ENCODE measurements at places on chromosomes 2 and 18.

DNA sequence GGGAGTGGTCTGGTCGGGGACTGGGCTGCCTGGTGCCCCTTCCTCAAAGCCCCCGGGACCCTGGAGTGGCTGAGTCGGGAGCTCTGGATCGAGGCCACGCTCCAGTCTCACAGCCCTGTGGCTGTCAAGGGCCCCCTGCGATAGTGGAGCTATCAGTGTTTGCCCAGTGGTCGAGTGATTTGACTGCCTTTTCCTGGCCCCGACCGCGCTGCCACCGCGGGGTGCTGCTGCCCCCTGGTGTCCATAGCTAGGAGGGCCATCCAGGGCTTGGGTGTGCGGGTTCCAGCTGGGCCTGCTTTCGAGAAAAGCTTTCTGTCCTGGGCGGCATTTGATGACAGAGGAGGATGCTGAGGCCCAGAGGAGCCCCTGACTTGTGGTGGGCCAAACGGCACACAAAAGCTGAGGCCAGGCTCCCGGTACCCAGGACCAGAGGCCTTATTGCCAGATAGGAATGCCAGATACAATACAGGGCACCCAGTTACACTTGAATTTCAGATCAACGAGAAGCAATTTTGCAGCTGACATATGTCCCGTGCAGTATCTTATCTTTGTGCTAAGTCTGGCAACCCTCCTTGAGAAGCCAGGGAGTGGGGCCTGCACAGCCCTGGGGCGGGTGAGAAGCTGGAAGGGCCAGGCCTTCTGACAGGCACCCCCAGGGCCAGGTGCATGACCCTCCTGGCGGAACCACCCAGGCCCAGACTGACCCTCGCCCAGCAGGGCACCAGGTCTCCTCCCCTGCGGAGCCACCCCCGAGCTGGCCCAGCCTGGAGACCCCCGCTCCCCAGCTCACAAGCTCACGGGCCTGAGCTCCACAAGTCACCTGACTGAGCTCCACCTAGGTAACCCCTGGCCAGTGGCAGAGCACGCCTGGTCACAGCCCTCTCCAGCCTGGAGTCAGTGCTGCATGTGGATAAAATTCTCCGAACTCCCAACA is 13.0 kb downstream of the ODC1 start:
- DNase-seq = peak; percentile 70

DNA sequence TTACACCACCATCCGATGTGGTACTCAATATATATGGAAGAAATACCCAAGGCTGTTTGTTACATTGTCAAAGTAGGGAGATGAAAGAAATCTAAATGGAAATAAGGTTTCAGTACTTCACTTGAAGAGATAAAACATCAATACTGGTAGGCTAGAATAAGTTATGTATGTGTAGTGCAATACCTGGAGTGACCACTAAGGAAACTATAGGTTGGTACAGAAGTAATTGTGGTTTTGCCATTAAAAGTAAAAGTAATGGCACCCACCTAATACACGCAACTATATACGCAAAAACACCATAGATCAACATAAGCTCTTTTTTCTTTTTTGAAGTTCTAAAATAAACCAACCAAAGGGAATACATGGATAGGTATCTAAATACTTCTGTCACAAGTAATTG is 143.2 kb upstream of the KYNU start:
- DNase-seq = no peak

- DNase-seq = no peak
These were observed 239.0 kb downstream of the OSR1 start for GRCh38 chr2:19119326-19120001.

DNA sequence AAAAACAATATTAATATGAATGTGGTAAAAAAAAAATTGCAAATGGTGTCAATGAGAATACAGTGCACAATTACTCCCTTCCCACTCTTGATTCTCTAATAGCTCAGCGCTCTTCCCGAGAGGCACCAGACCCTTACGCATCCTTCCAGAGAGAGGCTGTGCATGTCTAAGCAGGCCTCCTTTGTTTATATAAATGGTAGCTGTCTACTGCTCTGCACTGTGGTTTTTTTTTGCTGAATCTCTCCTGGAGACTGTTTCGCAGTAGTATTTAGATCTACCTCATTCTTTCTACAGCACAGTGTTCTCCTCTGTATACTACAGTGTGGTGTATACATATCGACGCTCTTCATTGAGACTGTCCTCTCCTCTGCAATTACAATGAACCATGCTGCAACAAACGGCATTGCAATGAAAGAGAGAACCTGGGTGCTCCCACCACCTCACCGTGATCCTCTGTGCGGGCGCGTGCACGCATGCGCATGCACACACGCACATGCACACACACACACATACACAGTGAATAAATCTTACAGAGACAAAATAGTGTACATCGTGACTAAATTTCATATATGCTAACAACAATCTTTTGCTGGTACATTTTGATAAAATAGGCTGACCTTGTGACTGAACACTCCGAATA is 19.4 kb downstream of the SEPTIN10 start:
- DNase-seq = no peak

DNA sequence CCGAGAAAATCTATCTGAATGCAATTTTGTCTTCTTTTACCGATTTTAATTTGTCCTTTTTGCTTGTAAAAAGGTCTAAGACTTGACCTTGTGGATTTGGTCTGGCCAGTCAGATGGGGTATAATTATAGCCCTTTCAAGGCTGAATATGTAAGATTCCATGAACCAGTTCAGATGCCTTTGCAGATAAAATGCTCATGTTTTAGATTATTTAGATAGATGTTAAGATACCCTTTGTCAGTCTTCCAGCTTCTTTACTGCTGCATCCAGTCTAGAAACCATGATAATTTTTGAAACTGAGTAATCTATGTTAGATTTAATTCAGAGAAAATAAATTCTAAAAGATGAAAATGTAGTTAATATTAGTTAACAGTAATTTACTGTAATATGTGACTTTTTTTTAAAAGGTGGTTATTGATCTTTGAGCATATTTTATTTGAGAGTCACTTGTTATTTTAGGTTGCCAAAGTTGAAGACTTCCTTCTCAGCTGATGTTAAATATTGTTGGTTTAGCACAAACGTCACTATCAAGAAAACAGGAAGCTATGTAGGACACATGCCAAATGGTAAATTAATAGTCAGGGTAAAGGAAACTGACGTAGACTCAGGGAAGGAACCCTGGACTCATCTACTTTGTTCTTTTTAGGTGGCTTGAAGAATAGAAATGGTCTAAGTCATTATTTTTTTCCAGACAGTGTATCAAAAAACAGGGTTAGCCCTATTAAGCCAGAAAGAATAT is 29.8 kb downstream of the BABAM2 start:
- no peak for DNase-seq

GRCh38 chr18:79523736-79524180 is 128.0 kb downstream of the NFATC1 start:
- peak; percentile 21 for DNase-seq

DNA sequence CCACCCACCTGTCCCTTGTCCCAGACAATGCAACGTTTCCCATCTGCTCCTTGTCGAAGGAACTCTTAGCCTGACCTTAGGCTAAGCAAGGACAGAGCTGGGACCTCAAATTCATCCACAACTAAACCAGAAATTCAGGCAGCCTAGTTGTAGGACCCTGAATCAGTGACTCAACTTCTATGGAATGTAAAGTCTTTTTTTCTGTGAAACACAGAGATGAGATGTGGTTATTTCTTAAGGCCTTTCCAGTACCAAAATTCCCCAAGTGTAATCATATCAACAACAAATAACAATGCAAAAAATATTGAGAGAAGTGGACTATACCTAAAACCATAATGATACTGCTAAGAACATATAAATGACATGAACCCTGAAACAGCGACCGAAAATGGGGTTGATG is 46.7 kb downstream of the EN1 start:
- no peak for DNase-seq

DNA sequence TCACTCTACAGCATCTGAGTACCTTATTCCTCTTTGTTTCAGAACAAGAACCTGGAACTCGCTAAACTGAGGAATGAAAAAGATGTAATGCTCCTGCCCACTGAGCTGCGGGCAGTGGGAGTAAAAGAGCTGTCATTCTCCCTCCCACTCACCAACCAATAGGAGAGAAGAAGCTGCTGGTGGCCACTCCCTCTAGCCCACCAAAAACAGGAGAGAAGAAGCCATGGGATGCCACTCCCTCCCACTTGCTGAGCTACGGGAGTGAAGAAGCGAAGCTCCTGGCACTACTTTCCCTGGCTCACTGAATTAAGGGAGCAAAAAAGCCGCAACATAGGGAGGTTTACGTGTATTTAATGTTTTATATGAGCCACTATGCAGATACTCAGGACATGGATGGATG is 53.7 kb downstream of the RIT2 start:
- no peak for DNase-seq

- DNase-seq = peak; percentile 16
These were observed 79.9 kb downstream of the MTCL1 start for GRCh38 chr18:8785261-8785660.

DNA sequence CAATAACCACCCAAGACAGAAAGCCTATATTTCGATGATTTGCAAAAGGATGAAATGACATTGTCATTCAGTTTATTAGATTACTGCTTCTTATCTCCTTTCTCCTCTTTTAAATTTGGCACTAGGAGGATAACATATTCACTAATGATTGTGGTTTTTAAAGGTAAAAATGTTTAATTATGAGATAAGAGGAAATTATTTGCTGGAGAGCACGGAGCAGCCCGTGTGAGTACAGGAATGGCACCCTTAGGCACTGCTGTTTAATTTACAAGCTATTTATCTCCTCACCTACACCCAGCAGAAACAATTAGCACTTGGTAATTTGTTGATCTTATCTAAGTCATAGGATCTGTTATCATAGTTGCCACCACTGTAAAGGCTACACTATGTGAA is 87.4 kb upstream of the SP3 start:
- DNase-seq = no peak

DNA sequence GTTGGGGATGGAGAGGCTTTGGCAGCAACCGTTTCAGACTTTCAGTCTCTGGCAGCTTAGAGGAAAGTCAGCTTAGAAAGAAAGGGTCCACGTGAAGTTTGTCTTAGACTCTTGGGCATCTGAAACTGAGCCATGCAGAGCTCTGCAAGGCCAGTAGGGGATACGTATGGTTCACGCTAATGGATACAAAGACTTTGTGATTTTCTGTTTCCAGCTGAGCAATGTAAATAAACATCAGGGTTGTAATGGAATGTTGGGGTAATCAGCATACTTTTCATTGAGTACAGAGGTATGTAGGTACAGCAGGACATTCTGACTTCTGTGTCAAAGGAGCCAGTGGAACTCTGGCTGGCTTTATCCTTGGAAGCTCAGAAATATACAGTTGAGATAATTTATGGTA is 31.0 kb downstream of the RALB start:
- DNase-seq = no peak

GRCh38 chr2:30110773-30111172 is 36.0 kb upstream of the YPEL5 start:
- no peak for DNase-seq

DNA sequence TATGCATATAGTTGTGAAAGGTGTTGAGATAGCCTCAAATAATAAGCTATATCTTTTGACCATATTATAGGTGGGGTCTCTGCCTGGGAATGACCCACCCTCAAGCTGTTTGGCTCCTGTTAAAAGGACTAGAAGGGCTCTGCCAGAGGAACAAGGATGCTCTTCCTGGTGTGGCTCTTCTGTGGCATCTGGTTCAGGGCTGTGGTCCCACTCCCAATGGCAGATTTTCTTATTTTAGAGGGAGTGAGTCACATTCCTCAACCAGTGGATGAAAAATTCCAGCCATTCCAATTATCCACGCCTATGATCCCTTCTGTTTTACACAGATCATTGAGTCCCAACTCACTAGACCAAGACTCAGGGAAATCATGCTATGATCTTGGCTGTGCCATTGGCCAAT is 119.9 kb downstream of the PARD3B start:
- DNase-seq = no peak

- no peak for DNase-seq
These were observed 32.6 kb downstream of the ANKMY1 start for GRCh38 chr2:240524963-240525718.

DNA sequence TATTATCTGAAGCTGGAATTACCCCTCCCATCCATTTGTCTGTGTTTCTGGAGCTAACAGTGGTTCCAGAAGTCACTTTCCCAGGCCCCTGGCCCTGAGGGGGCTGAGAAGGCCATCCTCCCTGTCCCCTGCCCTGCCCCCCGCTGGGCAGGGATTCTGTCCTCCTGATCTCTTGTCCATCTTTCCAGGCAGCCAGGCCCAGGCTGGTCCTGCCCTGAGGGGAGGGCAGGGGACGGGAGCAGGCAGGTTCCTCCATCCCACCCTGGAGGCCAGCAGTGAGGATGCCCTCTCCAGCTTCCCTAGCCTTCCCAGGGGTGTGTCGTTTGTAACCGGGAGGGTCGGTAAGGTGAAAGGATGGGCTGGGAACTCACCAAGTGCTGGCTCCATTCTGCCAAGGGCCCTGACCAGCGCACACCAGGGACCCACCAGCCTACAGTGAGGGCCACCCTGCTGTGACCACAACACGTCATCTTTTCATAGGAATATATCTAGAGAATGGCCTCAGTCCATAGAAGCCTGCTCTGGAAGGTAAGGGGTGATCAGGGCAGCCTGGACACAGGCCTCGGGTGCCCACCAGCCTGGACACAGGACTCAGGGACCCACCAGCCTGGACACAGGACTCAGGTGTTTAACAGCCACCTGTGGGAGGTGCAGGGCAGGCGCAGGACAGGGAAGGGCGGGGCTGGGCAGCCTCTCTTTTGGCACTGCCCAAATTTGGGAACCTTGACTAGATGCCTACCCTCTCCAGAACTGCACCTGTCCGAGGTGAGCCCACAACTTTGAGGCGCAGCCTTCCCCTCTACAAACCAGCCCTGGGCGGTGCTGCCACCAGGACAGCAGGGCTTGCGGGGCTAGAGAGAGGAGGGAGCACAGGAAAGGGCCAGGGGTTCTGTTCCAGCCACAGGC is 35.8 kb upstream of the GPC1 start:
- DNase-seq = peak; percentile 5

- DNase-seq = peak; percentile 26
These were observed 32.7 kb upstream of the MAP4K3 start for GRCh38 chr2:39469807-39470206.

DNA sequence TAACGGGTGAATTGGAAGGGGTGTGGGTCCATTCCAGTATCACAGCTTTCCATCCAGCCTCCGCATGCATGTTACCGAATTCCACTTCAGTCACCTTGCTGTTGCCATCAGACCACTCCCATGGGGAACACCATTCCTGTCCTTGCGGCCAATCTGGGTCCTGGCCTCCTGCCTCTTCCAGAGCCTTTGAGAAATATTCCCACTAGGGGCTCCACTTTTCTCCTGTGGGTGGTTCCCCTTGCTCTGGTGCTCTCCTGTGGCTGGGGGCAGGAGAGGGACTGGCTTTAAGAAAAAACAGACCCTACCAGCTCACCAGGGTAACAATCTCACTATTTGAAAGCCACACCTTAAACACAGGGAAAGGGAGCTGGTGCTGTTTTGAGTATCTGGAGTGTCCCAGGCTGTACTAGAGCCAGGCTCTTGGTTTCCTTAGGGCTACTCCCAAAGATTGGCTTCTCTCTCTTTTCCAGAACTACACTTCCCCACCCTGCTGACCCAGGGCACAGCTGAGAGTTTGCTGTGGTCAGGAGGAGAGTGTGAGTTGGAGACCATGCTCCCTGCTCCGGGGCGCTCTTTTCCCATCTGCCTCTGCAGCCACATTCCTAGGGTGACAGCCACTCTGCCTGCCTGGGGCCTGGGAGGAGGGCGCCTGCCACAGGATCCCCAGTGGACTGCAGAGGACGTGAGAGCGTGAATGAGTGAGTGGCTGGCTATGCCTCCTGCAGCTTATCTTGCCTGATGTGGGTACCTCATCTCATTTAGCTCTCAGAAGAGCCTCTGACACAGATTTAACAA is 460.8 kb upstream of the HS6ST1 start:
- DNase-seq = peak; percentile 10

Data from testis (tissue), 5 donors.